ENCODE measurements at places on chromosomes 7 and 10.

DNA sequence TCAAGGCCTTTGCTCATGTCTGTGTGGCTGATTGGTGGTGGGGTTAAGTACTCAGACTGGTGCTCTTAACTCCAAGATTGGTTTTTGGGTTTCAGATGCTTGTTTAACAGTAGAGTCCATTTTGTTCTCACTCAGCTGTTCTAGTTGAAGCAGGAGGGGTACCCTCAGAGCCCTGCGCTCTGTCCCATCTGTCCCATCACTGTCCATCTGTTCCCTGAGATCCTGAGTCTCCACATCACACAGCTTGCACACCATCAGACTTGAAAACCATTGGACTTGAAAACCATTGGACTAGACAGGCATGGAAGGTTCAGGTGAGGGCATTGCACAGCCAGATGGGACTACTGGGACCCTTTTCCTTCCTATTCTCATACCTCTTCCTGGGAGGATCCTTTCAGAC lies 39.3 kb downstream of the TMEM178B start:
- no peak for DNase-seq

DNA sequence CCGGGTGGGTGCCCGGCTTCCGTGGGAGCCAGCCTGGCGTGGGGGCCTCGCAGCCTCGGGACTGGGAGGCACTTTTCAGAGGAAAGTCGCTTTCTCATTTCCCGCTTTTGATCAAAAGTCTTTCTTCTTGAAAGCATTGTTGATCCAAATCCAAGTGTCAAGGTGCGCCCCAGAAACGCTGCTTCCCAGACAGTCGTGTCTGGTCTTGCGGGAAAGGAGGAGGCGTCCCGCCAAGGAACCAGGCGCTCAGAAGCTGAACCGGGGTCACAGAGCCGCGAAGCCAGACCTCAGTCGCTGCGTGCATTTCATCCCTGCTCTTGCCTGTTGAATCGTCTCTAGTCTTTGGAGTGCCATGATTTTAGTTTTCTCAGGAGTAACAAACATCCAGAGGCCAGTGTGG lies 1.1 kb upstream of the BNIP3 start:
- no peak for DNase-seq

DNA sequence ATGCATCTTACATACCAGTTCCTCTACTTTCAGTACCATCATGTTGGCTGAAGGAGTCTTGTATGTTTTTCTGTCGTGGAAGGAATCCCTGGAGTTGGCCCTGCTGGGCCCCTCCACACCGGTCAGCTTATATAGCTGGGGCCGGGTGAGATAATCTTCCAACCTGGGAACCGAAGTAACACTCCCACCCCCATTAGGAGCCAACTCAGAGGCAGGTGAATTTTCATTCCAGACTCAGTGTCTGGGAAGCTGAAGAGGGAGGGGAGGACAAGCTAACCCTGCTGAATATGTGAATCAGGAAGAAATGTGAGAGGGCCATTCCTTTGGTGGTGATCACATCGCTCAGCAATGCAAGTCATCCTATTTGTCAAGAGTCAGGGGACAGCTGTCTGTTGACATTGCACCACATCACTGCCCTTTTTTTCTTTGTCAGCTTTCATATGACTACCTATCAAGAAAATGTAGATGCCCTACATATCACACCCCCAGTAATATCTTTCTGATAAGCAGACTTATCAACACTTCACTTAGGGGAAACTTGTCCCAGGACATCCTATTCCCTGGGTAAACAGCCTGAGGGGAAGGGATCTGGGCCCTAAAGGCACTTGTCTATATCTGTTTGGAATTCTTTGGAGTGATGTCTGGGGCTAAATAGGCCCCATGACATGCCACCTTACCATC lies at the start of gene ANKRD1:
TSS of gene ANKRD1 (minus strand) at position 102 of the 681 bp plus-strand sequence. CDS start at position 42, 60 bp downstream.
- DNase-seq, result no peak

DNA sequence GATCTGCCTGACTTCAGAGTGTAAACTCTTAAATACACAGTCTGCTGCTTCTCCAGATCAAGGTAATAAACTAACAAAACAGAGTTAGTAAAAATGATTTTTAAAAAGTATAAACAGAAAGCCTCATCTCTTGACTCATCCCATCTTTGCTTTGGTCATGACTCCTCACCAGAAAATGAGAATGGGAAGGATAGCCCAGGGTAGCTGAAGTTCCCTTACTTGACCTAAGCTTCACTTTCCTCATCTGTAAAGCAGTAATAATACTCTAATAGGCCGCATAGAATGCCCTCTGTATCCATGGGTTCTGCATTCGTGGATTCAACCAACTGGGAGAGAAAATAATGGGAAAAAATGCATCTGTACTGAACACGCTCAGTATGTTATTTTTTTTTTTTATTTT lies 11.3 kb upstream of the SLC25A28 start:
- DNase-seq, result no peak

GRCh38 chr10:71797533-71798307 lies 24.4 kb upstream of the VSIR start:
- no peak for DNase-seq

DNA sequence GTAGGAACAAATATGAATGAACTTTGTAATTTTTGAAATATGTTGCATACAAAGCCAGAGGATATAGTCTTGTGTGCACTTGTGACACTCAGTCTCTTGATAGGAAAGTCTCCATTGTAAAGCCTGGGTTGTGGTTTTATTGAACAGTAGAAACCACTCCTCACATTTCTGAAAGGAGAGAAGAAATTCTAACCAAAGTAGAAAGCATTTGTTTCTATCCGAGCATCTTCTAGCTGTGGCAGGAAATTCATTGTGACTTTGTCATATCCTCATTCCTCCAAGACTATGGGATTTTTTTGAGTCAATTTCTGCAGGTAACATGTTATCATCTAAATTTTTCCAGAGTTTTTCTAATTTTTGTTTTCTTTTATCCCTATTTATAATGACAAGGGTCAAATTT lies 55.5 kb upstream of the NCF1 start:
- no peak for DNase-seq

GRCh38 chr10:69372126-69372980 lies 44.4 kb downstream of the TACR2 start:
- DNase-seq, result no peak

Measured in CD4-positive, alpha-beta T cell treated with Interleukin-10 for 1 hour (primary cell).